Activated T-cell treated with anti-CD3 and anti-CD28 coated beads for 4 hours (primary cell): ENCODE measurements at places on chromosomes 5 and 9.

DNA sequence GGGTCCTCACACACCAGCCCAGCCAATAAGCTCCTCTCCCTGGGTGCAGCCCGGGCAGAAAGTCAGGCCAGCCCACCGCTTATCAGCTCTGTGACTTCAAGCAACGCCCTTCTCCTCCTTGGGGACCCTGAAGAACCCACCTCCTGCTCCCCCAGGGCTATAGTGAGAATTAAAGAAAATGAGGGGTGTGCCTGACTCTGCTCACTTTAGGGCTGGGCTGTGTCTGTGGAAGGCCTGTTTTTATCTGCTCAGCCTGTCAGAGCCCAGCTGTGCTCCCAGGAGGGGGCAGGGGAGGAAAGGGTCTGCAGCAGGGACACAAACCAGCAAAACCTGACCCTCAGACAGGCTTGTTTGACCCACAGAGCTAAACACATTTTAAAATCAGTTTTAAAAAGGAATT, 3.9 kb downstream of the GPRIN1 start:
- no peak for DNase-seq

DNA sequence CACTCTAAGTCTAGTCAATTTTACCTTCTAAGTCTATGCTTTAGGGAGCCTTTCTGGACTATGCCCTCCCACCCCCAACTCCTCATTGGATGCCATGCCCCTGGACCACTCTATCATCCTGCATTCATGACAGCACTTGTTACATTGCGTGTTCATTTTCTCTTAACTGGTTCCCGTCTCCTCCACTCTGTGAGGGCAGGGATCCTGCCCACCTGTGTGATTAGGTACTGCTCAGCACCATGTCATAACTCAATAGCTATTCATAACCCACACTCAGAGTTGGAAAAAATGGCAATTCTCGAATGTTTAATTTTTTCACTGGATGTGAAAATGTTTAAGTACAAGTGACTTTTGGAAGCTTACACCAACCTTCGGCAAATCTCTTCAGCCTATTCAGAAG, 88.5 kb downstream of the PRLR start:
- no peak for DNase-seq

- no peak for DNase-seq
These were observed 42.4 kb downstream of the MRRF start for GRCh38 chr9:122307061-122307460.

GRCh38 chr9:128774804-128775203, 3.1 kb upstream of the ZER1 start:
- DNase-seq = no peak

- no peak for DNase-seq
These were observed 66.4 kb upstream of the PLPP1 start for GRCh38 chr5:55601204-55601618.

- DNase-seq = no peak
These were observed 367.5 kb upstream of the ADAMTS16 start for GRCh38 chr5:4772591-4772990.

- no peak for DNase-seq
These were observed 10.3 kb upstream of the GPSM1 start for GRCh38 chr9:136316896-136317676.

DNA sequence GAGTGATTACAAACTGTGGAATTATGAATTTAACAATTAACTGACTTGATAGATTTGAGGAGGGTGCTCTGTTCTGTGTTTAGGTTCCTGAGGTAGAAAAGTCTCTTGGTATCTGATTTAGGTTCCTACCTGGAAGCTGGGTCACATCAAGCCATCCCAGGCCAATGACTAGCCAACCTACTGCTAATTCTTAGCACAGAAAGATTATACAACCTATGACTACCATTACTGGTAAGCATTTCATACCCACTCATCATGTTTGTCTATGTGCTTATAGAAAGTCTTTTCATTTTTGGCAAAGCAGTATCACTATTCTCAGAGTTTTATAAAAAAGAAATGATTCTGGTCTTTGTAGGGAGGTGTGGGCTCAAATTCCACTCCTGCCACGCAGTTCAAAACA, 49.7 kb downstream of the GNAQ start:
- no peak for DNase-seq

- no peak for DNase-seq
These were observed 129.1 kb upstream of the PIK3R1 start for GRCh38 chr5:68086439-68086838.
